ENCODE measurements at places on chromosomes 7 and 10.

DNA sequence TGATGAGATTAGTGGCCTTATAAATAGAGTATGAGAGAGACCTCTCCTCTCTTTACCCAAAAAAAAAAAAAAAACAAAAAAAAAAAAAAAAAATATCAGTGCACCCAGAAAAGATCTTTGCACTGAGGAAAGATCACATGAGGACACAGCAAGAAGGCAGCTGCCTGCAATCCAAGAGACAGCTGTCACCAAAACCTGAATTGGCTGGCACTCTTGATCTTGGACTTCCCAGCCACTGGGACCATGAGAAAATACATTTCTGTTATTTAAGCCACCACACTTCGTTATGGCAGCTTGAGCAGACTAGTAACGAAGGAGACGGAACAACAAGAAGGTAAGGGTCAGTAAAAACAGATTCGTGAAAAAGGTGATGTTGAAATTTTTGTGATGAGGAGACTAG lies 47.0 kb downstream of the TMEM106B start:
- DNase-seq: no peak

- DNase-seq: no peak
Measured at GRCh38 chr10:128958834-128959690, 508.0 kb upstream of the MGMT start.

DNA sequence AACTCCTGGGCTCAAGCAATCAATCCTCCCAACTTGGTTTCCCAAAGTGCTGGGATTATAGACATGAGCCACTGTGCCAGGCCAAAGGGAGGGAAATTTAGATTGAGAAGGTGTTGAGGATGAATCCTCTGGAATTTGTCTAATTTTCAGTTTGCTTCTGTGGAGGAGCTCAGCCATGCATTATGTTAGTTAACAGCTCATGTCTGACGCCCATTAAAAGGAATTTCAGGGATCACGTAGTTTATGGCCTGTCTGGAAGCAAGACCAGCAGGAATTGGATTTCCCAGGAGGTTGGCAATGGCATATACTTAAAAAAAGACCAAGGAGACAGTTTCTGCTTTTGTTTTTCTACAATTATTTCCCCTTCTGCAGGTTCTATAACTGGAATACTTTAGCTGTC lies 165.7 kb downstream of the OTUD1 start:
- DNase-seq: no peak

- peak; percentile 2 for DNase-seq
Measured at GRCh38 chr10:90912174-90912573, 8.7 kb downstream of the ANKRD1 start.

- no peak for DNase-seq
Measured at GRCh38 chr7:102049765-102050164, 232.3 kb downstream of the CUX1 start.

- DNase-seq: no peak
Measured at GRCh38 chr7:159102681-159103381, 41.8 kb downstream of the VIPR2 start.

DNA sequence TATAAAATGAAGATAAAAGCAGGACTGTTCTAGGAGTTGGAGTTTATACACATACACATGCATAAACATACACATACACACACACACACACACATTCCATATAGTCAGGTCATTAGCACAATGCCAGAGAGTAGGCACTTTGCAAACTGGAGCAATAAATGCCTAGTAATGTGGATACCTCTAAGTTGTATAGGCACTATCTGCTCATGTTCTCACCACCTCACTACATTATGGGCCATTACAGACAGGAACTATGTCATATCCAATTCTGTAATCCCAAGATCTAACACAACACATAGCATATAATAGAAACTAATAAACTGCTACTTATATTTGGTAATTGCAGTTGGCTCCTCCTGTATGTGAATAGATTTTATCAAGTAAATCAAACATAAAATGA lies 115.6 kb downstream of the GRM8 start:
- no peak for DNase-seq

- no peak for DNase-seq
Measured at GRCh38 chr7:142123184-142123583, 11.7 kb downstream of the MGAM2 start.

GRCh38 chr10:59618666-59619065 lies 91.0 kb downstream of the SLC16A9 start:
- DNase-seq: no peak

- DNase-seq: no peak
Measured at GRCh38 chr10:132534391-132535064, 3.1 kb upstream of the INPP5A start.

GRCh38 chr7:128422037-128422436 lies 12.3 kb upstream of the IMPDH1 start:
- no peak for DNase-seq

DNA sequence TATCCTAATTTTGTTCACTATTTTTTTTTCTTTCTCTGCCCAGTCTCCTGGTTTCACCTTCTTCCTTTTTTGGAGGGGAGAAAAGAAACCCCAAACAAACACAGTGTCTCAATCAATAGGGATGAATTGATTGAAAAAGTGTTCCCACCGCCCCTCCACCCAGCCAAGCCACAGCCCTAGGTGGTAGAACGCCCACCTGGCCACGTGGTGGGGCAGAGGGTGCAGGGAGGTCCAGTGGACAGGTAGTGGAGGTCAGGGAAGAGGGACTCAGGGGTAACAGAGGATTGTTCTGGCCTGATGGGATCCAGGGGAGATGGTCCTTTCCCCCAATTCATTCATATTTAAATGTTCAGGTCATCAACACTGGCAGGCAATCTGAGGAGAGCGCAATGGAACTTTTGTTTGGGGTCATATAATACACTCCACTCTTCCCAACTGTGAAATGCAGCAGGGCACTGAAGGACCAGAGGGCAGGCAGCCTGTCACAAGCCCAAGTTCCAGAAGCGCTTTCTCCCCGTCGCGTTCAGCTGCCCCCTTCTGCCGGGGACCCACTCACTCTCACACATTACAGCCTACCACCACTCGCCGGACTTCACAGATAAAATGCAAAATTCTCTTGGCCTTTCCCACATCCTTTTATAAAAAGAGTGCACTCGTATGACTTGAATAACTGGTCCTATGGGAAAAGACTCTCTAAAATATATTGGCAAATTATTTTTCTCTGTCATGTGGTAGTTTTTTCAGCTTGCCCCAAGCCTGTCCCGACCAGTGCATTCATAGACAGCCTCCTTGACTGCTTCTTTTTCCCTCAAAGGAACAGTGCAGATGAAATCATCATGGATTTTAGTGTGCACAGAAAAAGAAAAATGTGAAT lies 1.6 kb downstream of the INHBA start:
- no peak for DNase-seq

GRCh38 chr7:119967221-119967620 lies 305.8 kb upstream of the KCND2 start:
- DNase-seq: no peak

DNA sequence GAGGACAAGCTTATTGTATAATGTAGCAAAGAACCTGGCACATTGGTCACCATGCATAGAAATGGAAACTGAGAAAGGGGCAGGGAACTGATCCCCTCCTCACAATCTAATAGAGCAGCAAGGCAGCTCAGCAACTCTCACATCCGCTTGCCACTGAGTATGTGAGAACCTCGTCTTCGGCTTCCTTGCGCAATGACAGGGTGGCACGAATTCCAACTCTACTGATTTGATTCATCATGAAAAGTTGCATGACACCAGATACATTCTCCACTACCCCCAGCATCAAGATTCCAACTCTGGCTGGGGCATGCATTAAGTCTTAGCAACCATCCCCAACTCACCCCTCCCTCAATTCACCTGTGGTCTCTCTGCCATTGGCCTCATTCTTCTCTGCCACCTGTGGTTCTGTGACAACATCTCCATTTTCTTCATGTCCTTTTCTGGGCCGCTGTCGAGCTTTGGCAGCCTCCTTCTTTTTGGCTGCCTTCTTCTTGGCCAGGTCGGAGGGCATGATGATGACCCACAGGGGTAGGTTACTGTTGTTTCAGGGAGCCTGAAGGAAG lies 976 bp downstream of the ABCF2 start:
- no peak for DNase-seq

DNA sequence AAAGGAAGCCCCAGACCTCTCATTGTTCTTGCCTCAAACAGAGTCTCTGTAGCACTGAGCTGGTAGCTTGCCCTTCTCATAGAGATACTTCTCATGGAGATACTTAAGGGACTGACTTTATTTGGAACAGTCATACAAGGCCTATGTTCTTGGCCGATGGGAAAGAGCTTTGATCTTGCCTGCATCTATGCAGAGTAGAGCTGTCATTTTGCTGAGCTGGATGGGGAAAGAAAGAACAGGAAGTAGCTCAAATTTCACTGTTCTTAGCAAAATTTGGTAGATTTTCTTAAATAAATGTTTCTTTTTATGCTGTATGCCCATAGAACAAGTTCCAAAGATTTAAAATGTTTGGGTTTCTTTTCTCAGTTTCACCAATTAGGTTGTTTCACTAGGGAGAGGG lies 119.3 kb upstream of the SEC61G start:
- DNase-seq: no peak
